Posterior vena cava (tissue), 2 donors: ENCODE measurements at places on chromosomes 3 and 15. TPM values are rescaled to one million over a fixed set of nuclear protein-coding genes. Genes with fewer than 3 reads are reported as not detected.

The WDR93 gene
- not detected for total RNA-seq

The TNFAIP8L3 gene
- total RNA-seq = 57.0 TPM

- DNase-seq = no peak
These were observed 124.3 kb downstream of the CTNNB1 start for GRCh38 chr3:41323467-41324155.

GRCh38 chr3:184236033-184236410, 6.6 kb downstream of the VWA5B2 start:
- DNase-seq = no peak

DNA sequence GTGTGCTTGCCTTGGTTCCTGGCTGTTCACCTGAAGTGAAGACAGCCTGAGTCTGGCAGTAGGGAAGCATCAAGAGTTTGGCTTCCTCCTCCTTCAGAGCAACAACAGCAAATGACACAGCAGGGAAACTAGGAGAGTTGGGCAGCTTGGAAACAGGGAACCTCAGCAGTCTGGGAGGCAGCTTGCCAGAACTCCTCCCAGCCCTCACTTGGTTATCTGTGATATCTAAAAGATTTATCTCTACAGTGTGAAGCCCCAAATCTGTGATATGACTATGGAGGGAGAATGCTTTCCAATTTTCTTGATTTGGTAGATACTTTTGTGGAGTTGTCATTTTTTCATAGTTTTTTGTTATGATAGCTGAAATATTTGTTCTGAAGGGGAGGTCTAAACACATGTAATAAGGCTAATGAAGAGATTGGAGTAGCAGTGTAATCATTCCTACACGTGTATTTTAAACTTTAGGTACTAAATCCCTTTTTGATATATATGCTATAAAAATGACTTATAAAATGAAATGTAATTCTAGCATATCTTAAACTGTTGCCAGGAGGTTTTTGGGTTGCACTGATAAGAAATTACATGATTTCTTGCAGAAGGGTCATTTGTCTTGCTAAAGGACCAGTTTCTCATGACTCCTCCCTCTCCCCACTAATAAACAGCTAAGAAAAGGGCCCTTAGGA, 20.8 kb downstream of the UBE2E1 start:
- no peak for DNase-seq

The SH2D7 gene
- total RNA-seq = not detected

The CLSTN2 gene
- 22.2 TPM for total RNA-seq

The DOCK3 gene
- total RNA-seq = 2.4 TPM

GRCh38 chr3:133296981-133297380, 102.9 kb upstream of the BFSP2 start:
- DNase-seq = no peak

The OIP5 gene
- 0.56 TPM for total RNA-seq

The TGM5 gene
- total RNA-seq = 1.0 TPM

GRCh38 chr3:17181413-17181907, 296.7 kb downstream of the PLCL2 start:
- no peak for DNase-seq

DNA sequence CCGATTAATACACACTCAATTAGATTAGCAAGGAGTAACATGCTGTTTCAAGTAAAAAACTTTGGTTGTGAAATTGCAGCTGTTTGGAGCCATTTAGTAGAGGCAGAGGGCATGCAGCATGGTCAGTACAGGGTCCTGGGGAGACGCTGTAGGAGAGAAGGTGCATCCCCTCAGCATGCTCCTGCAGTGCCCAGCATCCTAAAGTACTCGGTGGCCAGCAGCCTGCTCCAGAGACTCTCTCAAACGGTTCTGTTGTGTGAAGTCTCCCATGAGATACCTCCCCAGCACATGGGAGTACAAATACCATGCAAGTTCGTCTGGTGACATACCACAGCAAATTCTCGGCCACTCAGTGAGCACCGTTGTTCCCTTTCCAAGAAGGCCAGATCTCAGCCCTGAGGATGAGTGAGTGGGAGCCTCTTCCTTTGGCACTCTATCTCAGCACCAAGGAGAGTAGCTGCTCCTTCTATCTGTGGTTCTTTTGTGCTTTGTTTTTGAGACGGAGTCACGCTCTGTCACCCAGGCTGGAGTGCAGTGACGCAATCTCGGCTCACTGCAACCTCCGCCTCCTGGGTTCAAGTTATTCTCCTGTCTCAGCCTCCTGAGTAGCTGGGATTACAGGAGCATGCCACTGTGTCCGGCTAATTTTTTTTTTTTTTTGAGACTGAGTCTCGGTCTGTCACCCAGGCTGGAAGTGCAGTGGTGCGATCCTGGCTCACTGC, 72.7 kb downstream of the TJP1 start:
- no peak for DNase-seq

The CLCN2 gene
- 3.7 TPM for total RNA-seq

- DNase-seq = no peak
These were observed 97.2 kb downstream of the CHST2 start for GRCh38 chr3:143216709-143217182.

- no peak for DNase-seq
These were observed 418.2 kb downstream of the CNTN4 start for GRCh38 chr3:2516762-2517441.

GRCh38 chr15:35260941-35261340, 175.8 kb upstream of the NANOGP8 start:
- no peak for DNase-seq

- no peak for DNase-seq
These were observed 60.3 kb upstream of the RPL32 start for GRCh38 chr3:12901623-12902045.

The SLC7A14 gene
- not detected for total RNA-seq

The ZNF445 gene
- 17.6 TPM for total RNA-seq

DNA sequence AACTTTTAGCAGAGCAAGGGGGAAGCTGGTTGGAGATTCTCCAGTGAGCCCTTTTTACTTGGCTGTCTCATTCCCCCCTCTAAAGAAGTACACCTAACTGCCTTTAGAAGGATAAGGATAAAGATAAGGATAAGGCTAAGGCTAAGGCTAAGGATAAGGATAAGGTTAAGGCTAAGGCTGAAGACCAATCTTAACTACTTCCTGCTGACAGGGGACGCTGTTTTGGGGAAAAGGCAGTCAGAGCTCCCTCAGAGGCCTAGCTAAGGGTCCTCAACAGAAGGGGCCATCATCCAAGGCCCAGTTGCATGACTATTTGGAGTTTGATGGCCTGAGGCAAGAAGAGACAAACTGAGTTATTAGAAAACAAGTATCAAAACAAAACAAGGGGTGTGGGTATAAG, 94.3 kb upstream of the ARPP21 start:
- no peak for DNase-seq

The EIF4A2 gene
- total RNA-seq = 263 TPM

The ZNF662 gene
- 9.8 TPM for total RNA-seq

GRCh38 chr3:98705212-98705611, 57.9 kb upstream of the ST3GAL6 start:
- no peak for DNase-seq

The LRRIQ4 gene
- total RNA-seq = not detected

The ROPN1 gene
- total RNA-seq = not detected

DNA sequence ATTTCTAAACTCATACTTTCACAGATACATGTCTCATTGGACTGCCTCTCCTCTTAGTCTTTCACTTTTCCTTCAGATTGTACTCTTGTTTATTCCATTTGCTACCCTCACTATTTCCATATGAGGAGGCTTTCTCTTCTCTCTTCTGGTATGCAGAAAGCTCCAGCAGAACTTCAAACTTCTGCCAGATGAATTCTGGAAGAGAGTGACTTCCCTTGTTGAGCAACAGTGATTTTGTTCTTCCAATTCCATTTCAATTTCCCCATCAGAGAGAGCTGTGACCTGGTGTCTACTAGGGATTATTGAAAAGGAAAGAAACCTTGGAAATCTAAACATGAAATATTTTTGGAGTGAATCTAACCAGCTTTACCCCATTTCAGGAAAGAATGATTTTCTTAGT, 523.2 kb upstream of the ZNF717 start:
- no peak for DNase-seq

The RTP2 gene
- total RNA-seq = not detected

- no peak for DNase-seq
These were observed 84.8 kb upstream of the KLHL25 start for GRCh38 chr15:85879334-85880163.

DNA sequence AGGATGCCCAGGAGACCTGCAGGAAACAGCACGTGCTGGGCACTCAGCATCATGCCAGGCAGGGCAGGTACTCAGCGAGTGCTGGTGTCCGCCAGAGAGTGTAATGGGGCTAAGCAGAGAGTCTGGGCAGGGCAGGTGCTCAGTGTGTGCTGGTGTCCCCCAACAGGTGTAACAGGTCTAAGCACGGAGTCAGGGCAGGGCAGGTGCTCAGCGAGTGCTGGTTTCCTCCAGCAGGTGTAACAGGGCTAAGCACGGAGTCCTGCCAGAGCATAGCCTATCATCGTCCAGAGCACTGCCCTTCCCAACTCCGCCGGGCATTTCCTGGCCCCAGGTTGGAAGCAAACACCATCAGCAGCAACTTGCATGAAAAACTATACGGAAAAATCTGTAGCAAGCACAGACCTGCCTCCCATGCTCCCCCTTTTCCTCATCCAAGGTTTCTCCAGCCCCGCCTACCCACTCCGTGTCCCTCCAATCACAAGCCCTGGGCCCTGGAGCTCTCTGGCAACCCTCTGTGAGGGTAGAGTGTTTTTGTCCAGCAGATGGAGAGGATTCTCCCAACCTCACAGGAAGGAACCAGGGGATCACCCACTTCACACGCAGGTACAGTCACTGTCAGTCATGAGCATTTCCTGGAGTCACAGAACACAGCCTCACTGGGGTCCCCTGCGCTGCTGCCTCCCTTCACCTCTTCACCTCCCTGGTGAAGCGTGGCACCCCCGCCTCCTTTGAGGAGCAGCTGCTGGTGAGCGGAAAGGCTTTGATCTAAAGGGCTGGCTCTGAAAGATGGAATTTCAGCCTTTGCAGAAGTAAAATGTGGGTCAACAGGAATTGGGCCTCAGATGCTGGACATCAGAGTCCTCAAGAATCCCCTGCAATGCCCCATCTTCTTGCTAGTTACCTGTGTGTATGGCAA, 302.5 kb downstream of the OCA2 start:
- no peak for DNase-seq

- no peak for DNase-seq
These were observed 8.6 kb downstream of the ZNF445 start for GRCh38 chr3:44468572-44469520.

The NUTM1 gene
- total RNA-seq = not detected

GRCh38 chr3:39005295-39005694, 46.4 kb downstream of the SCN11A start:
- DNase-seq = no peak

- DNase-seq = no peak
These were observed 52.6 kb downstream of the ARNT2 start for GRCh38 chr15:80456517-80457492.

The MYO1E gene
- total RNA-seq = 193 TPM

- no peak for DNase-seq
These were observed 8.5 kb downstream of the CGNL1 start for GRCh38 chr15:57384816-57385215.

DNA sequence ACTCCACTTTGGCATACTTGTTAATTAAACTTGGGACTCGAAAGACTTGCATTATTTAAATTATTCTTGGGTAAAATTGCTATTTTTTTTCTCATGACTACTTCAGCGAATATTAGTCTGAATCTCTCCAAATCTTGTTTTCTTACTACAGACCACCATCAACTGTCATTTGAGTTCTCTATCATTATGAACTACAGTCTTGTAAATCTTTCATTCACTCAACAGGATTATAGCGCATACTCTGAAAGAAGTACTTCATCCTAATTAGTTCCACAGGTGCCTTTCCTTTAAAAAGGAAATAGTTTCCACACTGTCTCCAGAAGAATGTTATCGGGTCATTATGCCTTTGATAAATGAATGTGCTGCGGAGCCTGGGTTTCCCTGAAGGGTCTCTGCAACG, 149.5 kb downstream of the NLGN1 start:
- no peak for DNase-seq

DNA sequence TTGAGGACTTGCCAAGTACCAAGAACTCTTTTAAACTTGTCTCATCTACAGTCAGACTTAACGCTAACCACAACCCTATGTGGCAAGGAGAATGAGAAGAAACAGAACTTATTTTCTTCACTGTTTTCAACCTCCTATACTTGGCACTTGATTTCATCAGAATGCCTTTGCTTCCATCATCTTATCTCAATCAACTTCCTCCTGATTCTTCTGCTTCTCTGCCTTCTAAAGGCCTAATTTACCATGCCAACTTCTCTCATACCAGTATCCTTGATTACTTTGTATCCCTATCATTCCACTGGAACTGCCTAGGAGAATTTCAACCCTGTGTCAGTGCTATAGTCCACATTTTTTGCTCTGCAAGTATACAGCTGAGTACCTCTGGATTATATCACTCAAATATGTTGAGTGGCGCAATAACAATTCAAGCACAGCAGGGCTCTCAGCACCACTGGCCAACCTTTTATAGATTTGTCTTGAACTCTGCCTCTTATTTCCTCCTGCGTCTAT, 413.6 kb downstream of the ROBO1 start:
- no peak for DNase-seq

The DUOX1 gene
- total RNA-seq = 0.62 TPM

The CACNA2D2 gene
- total RNA-seq = 2.0 TPM

- peak; percentile 69 for DNase-seq
These were observed 8.6 kb downstream of the NTRK3 start for GRCh38 chr15:88247914-88248313.

The SLC24A5 gene
- total RNA-seq = not detected

DNA sequence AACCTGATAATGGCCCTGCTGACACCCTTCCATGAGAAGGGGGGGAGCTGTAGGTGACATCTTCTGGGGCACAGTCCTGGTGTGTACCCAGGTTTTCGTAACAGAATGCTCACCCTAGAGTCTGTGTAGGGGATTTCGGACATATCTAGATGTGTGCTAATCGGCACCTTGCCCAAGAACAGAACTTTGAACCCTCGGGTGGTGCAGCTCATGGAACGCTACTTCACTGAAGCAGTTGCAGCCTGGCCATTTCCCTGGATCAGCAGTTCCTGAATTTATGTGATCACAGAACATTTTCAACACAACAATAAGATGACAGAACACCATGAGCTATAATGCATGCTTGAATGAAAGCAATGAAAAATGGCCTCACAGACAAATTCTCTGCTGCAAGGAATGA, 57.5 kb upstream of the MUC13 start:
- DNase-seq = no peak

DNA sequence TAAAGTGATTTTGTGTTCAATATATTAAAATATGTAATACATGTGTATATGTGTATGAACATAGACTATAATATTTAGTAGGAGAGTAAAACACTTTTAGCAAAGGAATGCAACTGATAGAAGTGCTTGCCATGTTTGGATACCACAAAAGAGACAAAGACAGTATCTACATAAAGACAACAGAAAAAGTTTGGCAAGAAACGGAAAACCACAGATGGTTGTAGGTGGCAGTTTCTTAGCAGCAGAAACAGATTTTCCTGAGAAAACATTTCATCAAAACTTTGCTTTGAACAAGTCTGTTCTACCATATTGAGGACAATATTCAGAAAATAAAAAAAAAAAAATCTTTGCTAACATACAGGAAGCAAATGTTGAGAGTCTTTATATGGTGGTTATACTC, 1560.4 kb upstream of the GBE1 start:
- DNase-seq = no peak

DNA sequence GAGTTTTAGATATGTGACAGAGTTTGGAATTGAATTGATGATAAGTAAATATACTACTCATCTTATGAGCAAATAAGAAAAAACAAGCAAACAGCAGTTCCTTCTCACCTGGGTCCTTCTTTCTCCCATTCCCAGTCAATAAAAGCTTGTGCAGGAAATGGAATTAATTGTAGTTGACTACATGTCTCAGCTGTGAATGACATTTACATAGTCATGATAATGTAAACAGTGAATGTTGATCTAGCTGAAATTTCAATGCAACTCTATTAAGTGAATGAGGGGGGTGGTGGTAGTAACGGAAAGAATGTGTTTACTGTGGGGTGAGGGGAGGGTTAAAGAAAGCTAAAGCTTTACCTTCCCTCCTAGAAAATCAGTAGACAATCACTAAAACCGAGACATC, 76.2 kb downstream of the NFKBIZ start:
- no peak for DNase-seq
